Right ventricle myocardium superior (tissue), 1 donor: ENCODE measurements at places on chromosomes 6 and 20.
A peak's percentile ranks its signal among the peaks of the same experiment; 100 is the strongest.

- no peak for DNase-seq
Observed at GRCh38 chr6:33912195-33912594, 108.4 kb upstream of the MLN start.

GRCh38 chr6:156599978-156600590 lies 177.1 kb upstream of the ARID1B start:
- DNase-seq, result no peak

DNA sequence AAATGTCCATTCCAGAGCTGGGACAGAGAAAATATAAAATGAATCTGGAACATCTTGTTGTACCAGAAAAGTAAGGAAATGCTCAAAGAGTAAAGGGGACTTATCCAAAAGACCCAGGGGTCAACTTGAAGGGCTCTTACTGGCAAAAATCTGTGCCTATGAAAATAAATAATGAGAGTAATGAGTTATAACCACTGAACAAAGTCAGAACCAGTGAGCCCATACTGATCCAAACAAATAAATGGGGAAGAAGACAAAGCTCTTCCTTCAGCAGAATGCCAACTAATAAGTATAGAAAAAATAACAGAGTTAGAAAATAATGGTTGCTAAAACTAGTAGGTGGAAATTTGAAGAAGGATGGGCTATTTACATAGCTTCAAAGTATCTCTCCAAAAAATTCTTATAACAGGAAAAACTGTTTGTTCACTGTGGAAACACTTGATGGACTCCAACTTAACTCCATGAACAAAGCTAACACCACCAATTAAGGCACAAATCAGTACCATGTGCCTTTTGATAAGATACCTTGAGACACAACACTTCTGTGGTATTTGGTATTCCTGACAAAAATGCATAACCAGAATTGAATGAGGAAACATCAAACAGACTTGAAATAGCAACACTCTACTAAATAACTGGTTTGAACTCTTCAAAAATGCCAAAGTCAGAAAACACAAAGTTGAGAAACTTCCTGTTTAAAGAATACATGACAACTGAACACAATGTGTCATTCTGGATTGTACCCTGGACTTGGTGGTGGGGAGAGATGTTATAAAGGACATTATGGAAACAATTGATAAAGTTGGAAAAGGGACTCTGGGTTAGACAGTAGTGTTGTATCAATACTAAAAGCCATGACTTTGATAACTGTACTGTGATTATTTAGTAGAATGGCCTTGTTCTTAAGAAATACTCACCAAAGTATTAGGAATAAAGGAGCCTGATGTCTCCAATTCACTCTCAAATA lies 197.5 kb downstream of the ISM1 start:
- DNase-seq, result no peak

DNA sequence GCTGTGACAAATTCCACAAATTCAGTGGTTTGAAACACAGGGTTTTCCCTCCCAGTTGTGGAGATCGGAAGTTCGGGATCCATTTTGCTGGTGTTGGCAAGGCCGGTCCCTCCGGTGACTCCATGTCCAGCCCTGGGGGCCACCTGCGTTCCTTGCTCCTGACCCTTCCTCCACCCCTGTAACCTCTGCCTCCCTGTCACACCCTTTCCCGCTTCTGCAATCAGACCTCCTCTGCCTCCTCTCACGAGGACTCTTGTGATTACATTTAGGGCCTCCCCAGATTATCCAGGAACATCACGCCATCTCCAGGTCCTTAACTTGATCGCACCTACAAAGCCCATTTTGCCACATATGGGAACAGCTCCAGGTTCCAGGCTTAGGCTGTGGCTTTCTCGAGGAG lies 12.5 kb downstream of the RPS6KA2 start:
- DNase-seq, result no peak

GRCh38 chr6:144886682-144887081 lies 601.5 kb downstream of the UTRN start:
- DNase-seq, result no peak

GRCh38 chr6:148091394-148091793 lies 251.2 kb upstream of the SASH1 start:
- DNase-seq, result no peak

- peak; percentile 80 for DNase-seq
Observed at GRCh38 chr6:6494677-6495076, 93.8 kb upstream of the LY86 start.

DNA sequence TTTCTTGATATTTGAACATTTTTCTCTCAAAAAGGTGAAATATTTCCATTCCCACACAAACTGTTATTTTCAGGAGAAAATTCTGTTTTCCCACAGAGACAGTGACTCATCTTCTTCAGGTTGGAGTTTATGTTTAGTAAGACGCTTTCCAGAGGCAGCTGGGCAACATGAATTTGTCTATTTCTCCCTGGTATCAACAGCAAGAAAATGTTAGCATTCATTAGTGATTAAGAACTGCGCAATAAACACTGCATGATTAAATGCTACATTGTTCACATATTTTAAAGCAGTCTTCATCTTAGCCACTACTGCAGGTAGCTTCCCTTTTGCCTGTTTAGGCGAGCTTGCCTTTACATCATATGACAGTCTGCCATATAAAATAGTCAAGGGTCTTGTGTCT lies 295.7 kb downstream of the C6orf118 start:
- no peak for DNase-seq

DNA sequence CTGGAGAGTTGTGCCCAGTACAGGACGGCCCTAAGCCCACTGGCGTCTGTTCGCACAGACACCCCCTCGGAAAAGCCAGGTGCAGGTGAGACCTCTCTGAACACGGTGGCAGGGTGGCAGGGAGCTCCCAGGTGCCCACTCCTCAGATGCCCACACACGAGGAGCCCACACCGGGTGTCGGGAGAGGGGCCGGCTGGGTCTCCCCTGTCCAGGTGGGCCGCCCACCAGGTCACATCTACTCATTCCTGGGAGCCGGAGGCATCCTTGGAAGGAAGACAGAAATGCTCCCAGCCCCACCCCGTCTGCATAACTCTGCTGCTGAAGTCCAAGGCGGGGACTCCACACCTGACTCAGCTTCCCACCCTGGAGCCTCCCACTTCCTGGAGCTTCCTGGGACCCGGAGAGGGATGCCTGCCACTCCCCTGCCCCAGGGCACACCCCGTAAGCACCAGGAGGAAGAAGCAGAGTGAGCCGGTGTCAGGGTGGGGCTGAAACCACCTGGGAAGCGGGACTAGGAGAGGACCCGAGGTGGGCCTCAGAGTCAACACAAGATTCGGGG lies 2.5 kb downstream of the SRMS start:
- no peak for DNase-seq

- DNase-seq, result no peak
Observed at GRCh38 chr6:44201200-44201599, 15.5 kb upstream of the MYMX start.

- peak; percentile 96 for DNase-seq
Observed at GRCh38 chr6:159968295-159969203, at the start of gene IGF2R. TSS of gene IGF2R (plus strand) at chr6:159969082. CDS start at chr6:159969247, 165 bp downstream.

DNA sequence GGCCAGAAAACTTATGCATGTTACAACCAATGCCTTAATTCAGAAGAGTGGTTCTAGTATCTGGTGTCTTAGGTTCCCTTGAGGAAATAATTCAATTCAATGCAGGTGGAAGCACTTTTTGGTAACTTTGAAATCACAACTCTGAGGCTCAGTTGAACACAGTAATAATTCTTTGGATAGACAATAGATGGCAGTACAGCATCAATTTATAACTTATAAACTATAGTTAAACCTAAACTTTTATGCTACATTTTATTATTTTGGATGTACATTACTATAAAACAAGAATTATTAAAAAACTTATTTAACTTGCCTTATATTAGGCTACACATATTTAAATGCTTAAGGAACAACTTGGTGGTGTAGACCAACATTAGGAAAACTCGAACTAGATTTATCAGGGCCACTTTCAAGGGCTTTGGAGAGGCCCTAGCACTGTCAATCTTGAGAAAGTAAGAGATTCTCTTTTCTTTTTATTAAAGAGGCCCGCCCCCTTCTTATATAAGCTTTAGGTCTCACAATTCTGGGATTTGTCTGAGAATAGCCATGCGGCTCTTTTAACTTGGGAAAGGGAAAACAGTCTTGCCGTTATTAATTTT lies 85.9 kb downstream of the CRYBG1 start:
- no peak for DNase-seq

DNA sequence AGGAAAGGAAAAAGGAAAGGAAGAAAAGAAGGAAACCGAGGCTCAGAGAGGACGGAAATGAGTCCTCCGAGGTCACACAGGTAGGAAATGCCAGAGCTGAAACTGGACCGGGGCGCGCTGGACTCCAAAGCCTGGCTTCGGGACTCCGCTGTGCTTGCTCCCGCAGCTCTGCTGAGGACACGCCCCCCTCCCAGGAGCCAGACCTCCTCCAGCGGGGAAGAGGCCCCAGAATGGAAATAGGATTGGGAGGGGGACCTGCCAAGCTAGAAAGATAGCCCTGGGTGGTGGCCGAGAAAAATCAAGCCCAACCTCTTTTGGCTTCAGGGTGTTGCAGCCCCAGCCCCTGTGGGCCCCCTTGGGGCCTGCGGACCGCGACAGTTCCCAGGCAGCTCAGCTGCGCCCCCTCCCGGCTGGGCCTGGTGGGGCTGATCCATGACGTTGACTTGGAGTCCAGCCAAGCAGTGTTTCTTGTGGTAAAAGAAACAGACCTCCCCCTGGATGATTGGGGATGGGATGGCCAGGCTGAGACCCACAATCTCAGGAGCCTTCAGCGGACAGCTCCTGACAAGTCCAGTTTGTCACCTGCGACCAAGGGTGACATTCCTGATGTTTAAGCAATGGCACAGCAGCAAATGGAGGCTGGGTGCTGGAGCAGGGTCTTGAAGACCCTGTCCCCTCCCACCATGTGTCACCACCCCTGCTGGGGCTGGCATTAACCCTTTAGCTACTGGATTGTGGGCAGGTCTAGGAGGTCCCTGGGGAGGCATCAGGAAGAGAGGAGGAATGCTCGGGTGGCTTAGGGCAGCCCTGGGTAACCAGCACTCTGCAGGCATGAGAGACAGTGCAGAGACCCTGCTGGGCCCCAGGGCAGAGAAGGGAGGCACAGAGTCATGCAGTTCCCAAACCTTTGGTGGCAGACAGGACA lies 55.4 kb downstream of the RIPOR3 start:
- peak; percentile 79 for DNase-seq

DNA sequence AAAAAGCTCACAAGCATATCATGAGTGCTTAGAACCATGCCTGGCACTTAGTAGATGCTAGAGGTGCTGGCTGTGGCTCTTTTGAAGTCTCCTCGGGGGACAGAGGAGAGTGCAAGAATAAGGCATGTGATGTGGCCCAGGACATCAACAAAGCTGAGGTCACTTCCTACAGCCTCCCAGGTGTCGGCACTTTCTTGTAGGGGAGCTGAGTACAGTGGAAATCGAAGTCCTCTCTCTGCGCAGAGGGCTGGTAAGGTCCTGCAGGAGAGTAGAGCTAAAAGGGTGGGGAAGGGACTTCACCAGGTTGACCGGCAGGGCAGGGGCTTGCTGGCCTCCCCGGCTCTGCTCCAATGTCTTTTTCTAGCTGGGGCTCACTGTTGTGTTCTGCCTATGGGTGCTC lies 11.2 kb downstream of the SLC13A3 start:
- DNase-seq, result no peak

DNA sequence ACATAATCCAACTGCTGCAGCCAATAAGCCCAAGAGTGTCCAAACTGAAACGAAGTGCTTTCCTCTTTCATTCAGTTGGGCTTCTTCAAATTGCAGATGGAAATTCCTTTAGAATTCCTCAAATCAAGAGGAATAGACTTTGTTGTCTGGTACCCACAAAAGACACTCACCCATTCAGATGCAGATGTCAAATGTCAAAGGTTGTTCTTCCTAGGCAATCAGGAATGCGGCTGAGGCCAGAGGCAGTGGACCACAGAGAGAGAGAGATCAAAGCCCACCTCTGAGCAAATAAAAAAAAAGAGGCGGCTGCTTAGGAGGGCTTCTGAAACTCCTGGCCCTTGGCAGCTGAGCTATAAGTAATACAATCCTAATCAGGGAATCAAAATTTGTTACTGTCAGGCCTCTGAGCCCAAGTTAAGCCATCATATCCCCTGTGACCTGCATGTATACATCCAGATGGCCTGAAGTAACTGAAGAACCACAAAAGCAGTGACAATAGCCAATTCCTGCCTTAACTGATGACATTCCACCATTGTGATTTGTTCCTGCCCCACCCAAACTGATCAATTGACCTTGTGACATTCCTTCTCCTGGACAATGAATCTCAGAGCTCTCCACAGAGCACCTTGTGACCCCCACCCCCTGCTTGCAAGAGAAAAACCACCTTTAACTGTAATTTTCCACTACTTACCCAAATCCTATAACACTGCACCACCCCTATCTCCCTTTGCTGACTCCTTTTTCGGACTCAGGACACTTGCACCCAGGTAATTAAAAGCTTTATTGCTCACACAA lies 303.0 kb upstream of the GJE1 start:
- DNase-seq, result no peak

DNA sequence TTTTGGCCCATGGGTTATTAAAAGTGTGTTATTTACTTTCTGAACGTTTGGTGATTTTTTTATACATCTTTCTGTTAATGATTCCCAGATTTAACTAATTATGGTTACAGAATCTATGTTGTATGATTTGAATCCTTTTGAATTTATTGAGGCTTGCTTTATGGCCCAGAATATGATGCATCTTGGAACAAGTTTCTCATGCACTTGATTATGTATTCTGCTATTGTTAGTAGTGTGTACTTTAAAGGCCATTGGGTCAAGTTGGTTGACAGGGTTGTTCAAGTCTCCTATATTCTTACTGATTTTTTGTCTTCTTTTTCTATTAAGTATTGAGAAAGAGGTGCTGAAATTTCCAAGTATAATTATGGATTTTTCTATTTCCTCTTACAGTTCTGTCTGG lies 105.0 kb upstream of the FOXO3 start:
- DNase-seq, result no peak

- peak; percentile 51 for DNase-seq
Observed at GRCh38 chr20:41029150-41029901, 704 bp downstream of the TOP1 start.

GRCh38 chr20:40080041-40080652 lies 608.9 kb downstream of the MAFB start:
- DNase-seq, result no peak

- no peak for DNase-seq
Observed at GRCh38 chr6:50655848-50656453, 57.4 kb upstream of the TFAP2D start.

DNA sequence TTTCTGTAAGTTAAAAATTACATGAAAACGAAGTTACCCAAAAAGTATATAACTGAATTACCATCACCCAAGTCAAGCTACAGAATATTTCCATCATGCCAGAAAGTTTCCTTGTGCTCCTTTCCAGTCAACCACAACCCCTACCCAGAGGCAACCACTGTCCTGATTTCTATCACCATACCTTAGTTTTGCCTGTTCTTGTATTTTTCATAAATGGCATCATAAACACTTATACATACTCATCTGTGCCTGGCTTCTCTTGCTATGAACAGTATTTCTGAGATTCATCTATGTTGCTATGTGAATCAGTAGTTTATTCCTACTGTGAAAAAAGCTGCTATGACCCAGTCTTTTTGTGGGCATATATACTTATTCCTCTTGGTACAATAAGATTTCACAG lies 7.4 kb downstream of the FKBP5 start:
- DNase-seq, result no peak

GRCh38 chr6:111764238-111765175 lies 108.7 kb downstream of the FYN start:
- no peak for DNase-seq

GRCh38 chr6:138608896-138609295 lies 109.6 kb upstream of the NHSL1 start:
- no peak for DNase-seq
